Right hindlimb (tissue), 1 donor: ENCODE measurements at places on chromosomes 6 and 20.

- no peak for DNase-seq
Observed at GRCh38 chr6:42971746-42972327, 7.1 kb downstream of the PEX6 start.

DNA sequence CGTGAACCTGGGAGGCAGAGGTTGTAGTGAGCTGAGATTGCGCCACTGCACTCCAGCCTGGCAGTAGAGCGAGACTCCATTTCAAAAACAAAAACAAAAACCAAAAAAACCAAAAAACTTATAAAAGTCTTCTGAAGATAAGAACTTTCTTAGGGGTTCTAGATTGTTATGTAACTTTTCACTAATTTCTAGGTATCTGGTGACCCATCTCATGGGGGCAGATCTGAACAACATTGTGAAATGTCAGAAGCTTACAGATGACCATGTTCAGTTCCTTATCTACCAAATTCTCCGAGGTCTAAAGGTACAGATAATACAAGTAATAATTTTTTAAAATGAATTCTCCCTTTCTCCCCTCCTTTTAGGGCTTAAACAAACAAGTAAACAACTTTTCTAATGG, 45.1 kb downstream of the MAPK14 start:
- DNase-seq, result no peak

GRCh38 chr6:48141975-48142374, 31.0 kb upstream of the PTCHD4 start:
- no peak for DNase-seq

- no peak for DNase-seq
Observed at GRCh38 chr6:132511831-132512220, 1.1 kb downstream of the STX7 start.
